ENCODE measurements at places on chromosomes 7 and 10.

- no peak for DNase-seq
These were observed at the start of gene FKBP9 for GRCh38 chr7:32957326-32958045. TSS of gene FKBP9 (plus strand) at chr7:32957440. CDS start at chr7:32957574, 134 bp downstream.

GRCh38 chr10:46330894-46331293, 44.1 kb downstream of the ANTXRL start:
- DNase-seq = no peak

GRCh38 chr10:82282782-82283456, 407.9 kb downstream of the NRG3 start:
- DNase-seq = no peak

DNA sequence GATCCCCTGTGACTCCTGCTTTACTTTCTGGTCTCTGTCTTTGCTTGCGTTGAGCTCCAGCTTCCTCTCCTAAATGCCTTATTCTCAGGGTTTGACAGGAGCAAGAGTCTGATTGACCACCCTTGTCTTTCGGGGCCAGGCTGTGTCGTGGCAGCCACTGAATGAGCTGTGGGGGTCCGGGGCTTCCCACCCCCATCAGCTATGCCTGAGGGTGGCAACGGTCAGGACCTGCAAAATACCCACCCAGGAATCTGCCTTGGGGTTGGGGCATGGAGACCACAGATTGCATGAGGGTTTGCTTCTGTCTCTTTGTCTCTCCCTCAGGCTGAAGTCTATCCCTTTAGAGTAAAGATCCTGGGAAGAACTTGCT, 20.6 kb downstream of the SMKR1 start:
- no peak for DNase-seq
